Endodermal cell (in vitro differentiated cells): ENCODE measurements at places on chromosomes 5 and 9.

DNA sequence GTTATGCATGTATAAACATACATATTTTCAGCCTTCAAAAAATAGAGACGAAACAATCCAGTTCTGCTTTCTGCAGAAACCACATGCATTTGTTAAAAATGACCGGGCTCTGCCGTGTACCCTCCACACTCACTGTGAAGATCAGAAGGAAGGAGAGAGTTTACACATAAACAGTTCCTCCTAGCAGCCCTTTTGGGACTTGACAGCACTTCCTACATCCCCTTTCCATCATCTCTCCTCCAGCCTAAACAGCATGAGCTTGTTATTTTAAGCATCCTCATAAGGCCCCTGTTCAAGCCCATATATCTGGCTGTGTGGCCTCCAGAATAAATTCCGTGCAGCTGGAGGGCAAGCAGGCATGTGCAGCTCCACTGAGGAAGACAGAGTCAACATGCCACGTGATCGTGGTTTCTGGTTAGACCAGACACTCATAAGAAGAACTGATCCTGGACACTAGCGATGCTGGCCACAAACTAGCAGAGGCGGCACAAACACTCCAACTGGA is 42.2 kb downstream of the NIPAL4 start:
- DNase-seq: no peak

GRCh38 chr5:80933036-80933435 is 27.1 kb upstream of the RASGRF2 start:
- DNase-seq: no peak

- no peak for DNase-seq
Observed at GRCh38 chr5:81147011-81147885, 85.9 kb upstream of the CKMT2 start.

DNA sequence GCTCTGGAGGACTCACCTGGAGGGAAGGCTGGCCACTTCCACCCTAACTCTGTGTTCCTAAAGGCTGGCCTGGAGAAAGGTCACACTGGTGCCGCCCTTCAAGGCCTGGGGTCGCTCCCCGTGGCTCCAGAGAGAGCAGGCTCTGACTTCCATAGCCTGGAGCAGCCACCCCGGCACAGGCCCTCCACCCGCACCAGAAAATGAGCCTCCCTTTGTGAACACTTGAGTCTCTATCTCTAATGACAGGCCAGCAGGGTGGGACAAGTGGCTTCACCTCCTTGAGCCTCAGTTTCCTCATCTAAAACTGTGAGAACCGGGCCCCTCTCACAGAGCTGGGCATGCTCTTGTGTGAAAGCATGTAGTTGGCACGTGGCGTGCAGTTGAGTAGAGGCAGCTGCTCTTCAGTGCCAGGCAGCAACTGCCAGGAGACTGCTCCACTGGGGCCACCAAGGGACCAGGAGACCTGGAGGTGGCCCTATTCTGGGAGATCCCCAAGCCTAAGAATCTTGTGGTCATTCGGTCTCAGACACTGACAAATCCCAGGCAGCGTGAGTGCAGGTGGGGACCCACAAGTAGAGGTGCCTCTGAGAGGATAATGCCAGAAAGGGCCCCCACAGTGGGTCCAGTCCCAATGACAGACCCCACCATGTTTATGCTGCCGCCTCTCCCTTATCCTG is 56.7 kb upstream of the GARNL3 start:
- no peak for DNase-seq

DNA sequence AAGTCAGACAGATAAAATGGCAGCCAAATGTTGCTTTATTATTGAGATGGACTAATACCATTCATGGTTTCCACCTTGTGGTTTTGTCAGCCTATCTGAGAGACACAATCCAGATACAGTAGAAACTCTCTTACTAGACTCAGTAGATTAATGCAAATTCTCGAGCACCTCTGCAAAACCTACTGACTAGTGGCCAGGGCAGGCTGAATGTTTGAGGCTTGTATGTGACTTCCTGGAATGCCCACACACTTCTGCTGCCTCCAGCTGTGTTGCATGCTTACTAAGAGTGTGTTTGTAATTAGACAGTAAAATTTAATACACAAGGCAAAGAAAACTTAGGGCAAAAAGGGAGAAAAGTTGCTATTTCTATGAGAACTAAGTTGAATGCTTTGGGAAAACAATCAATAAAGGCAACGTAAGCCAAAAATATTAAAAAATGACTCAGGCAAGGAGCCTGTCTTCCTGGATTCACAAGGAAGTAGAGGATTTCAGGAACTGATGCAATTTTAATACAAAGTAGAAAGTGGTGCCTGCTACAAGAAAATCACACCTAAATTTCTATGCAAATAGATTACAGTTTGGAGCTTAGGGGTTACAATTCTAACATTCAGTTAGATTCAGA is 30.2 kb upstream of the CCNG1 start:
- DNase-seq: no peak

GRCh38 chr9:128026255-128026772 is 40.8 kb downstream of the NAIF1 start:
- no peak for DNase-seq

DNA sequence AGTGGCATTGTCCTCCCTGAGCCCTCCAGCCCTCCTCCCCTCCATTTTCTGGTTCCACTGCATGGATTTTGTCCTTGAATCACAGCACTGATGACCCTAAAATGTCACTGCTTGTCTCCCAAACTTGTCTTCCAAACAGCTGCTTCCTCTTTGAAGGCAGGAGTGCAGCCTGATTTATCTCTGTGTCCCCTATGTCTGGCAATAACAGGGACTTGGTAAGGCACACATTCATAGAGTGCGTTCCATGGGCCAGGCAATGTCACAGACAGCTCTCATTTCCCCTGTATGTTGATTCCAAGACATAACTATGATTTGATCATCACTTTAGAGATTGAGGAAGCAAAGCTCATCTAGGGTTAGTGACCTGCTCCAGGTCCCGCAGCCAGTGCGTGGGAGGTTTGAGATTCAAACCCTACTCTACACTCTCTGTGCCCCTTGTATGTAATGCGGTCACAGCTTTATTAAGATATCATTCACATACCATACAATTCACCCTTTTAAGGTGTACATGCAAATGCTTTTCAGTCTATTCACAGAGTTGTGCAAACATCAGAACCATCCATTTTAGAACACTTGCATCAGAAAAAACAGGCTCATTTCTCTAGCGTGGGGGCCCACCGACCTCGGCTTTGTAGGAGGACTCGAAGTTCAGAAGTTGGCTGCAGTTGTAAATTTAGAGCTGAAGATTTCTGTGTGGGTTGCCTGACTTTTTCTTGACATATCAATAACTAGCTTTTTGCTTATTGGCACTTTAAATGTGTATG is 28.4 kb upstream of the BOD1 start:
- peak; percentile 44 for DNase-seq

DNA sequence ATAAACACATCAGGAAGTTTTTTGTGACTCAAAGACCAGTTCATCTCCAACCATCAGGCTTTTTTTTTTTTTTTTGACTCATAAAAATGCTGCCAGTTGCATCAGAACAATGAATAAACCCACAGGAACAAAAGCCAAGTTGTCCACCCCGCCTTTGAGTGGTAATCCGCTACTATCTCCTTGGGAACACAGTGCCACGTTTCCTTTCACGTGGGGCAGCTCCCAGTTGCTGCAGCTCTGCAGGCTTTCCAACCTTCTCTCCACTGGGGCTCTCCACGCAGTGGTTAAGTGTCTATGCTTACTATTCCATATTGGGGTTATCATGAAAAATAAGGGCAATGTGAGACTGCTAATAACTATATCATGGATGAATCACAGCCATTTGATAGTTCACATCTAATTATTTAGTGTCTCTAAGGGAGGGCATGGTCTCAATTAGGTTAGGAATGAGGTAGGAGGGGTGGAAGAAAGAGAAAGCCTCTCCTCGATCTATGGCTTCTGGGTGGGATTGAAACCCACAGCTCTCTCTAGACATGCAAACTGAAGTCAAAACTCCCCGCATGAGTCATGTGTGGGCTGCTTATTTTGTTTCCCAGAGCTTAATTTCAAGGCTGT is 55.8 kb upstream of the ACTBL2 start:
- no peak for DNase-seq

- no peak for DNase-seq
Observed at GRCh38 chr9:35774907-35775635, 16.3 kb upstream of the NPR2 start.

GRCh38 chr5:60445427-60445826 is 254.5 kb downstream of the DEPDC1B start:
- DNase-seq: no peak

GRCh38 chr5:56183506-56183905 is 49.6 kb downstream of the ANKRD55 start:
- no peak for DNase-seq

DNA sequence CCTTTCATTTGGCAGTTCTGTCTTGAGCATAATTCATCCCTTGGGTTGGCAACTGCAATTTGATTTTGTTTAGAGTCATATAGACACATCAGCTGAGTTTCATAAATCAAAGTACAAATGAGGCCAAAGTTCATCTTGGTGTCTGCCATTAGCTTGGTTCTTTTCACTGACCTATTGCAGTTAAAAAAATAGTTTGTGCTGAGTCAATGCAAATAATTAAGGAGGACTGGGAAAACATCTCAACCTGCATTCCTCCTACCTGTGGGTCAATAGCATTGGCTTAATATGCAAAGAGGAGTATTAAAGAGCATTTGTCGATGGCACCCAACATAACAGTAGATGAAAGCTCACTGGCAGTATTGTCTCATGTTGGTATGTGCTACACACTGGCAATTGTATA is 1.6 kb downstream of the PKD2L2 start:
- DNase-seq: no peak

- no peak for DNase-seq
Observed at GRCh38 chr5:174775081-174775480, 50.7 kb downstream of the MSX2 start.
